ENCODE measurements at places on chromosomes 1 and 21. TPM values are rescaled to one million over a fixed set of nuclear protein-coding genes. Genes with fewer than 3 reads are reported as not detected.

Gene HTR6
- total RNA-seq, result 0.16 TPM

Gene FMO5
- total RNA-seq, result 2.2 TPM

Gene ADORA3
- not detected for total RNA-seq

Gene FRRS1
- total RNA-seq, result 4.3 TPM

Gene F13B
- total RNA-seq, result not detected

- no peak overlapping the region for H3K27ac ChIP-seq
- peaks cover 8% of the 10 kb centered on the region for H3K4me1 ChIP-seq
- H3K36me3 ChIP-seq, result no peaks in the 10 kb centered on the region
- H3K4me3 ChIP-seq, result no peak overlapping the region
- H3K27me3 ChIP-seq, result peaks cover 7% of the 10 kb centered on the region
- peak; percentile 19 for DNase-seq
Observed at GRCh38 chr1:169091480-169091941, 15.0 kb upstream of the ATP1B1 start.

DNA sequence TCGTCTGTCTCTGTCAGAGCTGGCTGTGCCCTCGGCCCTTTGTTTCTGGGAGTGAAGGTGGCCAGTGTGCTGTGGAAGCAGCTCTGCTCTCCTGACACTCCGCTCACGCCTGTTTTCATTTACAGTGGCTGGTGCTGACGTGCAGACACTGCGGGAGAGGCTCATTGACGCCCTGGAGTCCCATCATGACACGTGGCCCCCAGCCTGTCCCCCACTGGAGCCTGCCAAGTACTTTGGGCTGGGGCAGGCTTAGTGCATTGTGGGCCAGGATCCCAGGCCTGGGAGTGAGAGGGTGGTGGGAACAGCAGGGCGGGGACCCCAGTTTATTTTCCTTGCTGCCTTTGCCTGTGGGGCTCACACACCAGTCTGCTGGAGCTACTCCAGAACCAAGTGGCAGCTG, 21.1 kb downstream of the QSOX1 start:
- H3K27me3 ChIP-seq, result no peaks in the 10 kb centered on the region
- peaks cover 3% of the 10 kb centered on the region for H3K36me3 ChIP-seq
- no peaks in the 10 kb centered on the region for H3K4me1 ChIP-seq

- H3K27ac ChIP-seq, result peak overlapping the region; percentile 77
- peak overlapping the region; percentile 1 for H3K4me3 ChIP-seq
- peak; percentile 93 for DNase-seq
- peaks cover 10% of the 10 kb centered on the region for H3K27me3 ChIP-seq
Observed at GRCh38 chr1:119554183-119554582, 47.2 kb downstream of the HSD3B1 start.

DNA sequence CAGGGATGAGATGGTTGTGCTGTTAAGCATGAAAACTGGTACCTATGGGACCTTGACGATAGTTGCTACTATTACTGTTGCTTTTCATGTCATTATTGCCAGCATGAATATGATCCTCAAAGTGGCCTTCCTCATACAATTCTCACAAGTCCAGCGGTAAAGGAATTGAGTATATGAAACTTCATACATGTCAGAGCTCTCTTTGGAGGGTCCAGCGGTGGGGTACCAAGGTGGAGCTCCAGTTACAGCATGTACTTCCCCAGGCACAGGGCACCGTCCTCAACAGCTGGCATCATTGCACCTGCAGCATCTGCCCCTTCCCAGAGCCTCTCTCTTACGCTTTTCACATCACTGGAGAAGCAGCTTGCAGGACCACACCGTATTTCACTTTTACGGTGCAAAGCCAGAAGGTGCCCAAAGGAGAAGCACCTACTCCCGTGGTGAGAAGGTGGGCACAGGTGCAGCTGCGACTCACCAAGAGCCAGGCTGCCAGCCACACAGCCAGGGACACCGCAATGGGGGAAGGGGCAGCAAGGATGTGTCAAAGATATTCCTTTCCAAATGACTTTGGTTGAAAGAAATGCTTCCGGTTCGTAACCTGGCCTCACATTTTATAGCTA, 166.4 kb upstream of the IRF2BP2 start:
- H3K4me3 ChIP-seq, result no peak overlapping the region
- H3K27ac ChIP-seq, result no peak overlapping the region
- H3K27me3 ChIP-seq, result no peaks in the 10 kb centered on the region
- peaks cover 16% of the 10 kb centered on the region for H3K4me1 ChIP-seq
- no peaks in the 10 kb centered on the region for H3K36me3 ChIP-seq

DNA sequence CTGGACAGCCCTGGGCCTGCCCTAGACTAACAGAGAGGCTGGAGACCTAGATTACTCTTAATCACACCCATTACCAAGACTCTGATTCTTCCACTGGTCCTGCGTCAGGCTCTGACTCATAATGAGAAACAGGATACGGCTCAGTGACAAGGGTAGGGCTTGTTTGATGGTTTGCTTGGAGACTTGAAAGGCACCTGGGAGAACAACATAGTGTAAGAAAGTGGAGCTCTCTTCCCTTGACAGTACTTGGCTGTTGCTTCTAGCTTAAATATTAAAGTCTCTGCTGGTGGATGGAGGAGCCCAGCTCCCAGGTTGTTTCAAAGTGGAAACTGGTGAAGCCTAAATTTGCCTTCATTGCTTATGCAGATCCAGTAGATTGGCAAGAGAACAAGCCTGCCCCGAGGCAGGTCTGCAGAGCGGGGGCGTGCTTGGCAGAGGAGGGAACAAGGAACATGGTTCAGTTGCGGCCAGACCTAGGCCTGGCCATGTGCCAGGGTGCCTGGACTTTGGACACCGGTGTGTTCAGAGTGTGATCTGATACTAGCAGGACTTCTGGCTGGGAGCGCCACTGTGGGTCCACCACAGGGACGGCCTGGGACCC, 480.6 kb downstream of the CAMTA1 start:
- DNase-seq, result peak; percentile 81
- H3K4me3 ChIP-seq, result no peak overlapping the region
- peaks cover 28% of the 10 kb centered on the region for H3K4me1 ChIP-seq
- no peak overlapping the region for H3K27ac ChIP-seq
- peaks cover 7% of the 10 kb centered on the region for H3K36me3 ChIP-seq

- peaks cover 12% of the 10 kb centered on the region for H3K4me1 ChIP-seq
- H3K27me3 ChIP-seq, result no peaks in the 10 kb centered on the region
Observed at GRCh38 chr1:116987256-116987555, 14.4 kb upstream of the CD101 start.

DNA sequence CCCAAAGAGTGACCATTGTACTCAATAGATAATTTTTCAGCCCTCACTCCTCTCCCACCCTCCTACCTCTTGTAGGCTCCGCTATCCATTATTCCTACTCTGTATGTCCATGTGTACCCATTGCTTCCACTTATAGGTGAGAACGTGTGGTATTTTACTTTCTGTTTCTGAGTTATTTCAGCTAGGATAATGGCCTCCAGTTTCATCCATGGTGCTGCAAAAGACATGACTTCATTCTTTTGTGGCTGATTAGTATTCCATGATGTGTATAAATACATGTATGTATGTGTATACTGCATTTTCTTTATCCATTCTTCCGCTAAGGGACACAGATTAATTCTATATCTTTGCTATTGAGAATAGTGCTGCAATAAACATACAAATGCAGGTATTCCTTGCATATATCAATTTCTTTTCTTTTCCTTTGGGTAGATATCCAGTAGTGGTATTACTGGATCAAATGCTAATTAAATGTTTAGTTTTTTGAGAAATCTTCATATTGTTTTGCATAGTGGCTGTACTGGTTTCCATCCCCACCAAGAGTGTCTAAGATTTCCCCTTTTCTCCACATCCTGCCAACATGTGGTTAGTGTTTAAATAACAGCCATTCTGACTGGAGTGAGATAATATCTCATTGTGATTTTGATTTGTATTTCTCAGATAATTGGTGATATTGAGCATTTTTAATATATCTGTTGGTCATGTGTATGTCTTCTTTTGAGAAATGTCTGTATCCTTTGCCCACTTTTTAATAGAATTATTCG, 4.9 kb downstream of the LY9 start:
- no peak overlapping the region for H3K4me3 ChIP-seq
- H3K27me3 ChIP-seq, result no peaks in the 10 kb centered on the region
- H3K27ac ChIP-seq, result no peak overlapping the region

- H3K4me3 ChIP-seq, result peak overlapping the region; percentile 5
- DNase-seq, result no peak
- no peaks in the 10 kb centered on the region for H3K36me3 ChIP-seq
- H3K4me1 ChIP-seq, result peaks cover 48% of the 10 kb centered on the region
- no peaks in the 10 kb centered on the region for H3K27me3 ChIP-seq
- peak overlapping the region; percentile 62 for H3K27ac ChIP-seq
Observed at GRCh38 chr1:172083191-172083590, 241.9 kb downstream of the DNM3 start.

GRCh38 chr1:233928123-233928522, 23.6 kb downstream of the SLC35F3 start:
- no peaks in the 10 kb centered on the region for H3K36me3 ChIP-seq
- no peak overlapping the region for H3K4me3 ChIP-seq
- no peaks in the 10 kb centered on the region for H3K27me3 ChIP-seq
- H3K27ac ChIP-seq, result no peak overlapping the region
- no peaks in the 10 kb centered on the region for H3K4me1 ChIP-seq
- no peak for DNase-seq

DNA sequence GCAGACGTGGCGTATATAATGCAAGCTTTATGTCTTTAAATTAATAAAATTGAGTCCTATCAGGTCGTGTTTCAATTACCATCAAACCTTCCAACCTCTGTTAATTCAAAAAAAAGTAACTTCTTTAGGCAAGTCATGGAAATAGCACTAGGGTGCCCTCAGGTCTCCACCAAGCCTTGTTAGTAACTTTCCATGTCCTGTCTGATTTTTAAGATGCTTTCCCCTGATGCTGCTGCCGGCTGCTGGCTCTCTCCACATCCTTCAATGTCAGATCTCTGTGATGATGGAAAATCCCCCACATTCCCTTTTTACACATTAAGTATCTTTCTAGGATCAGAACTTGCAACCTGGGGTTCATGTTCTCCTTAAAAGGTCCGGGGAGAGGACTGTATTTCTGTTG, 3.0 kb downstream of the ERG start:
- no peaks in the 10 kb centered on the region for H3K36me3 ChIP-seq
- no peak for DNase-seq
- no peaks in the 10 kb centered on the region for H3K27me3 ChIP-seq
- peak overlapping the region; percentile 81 for H3K27ac ChIP-seq

DNA sequence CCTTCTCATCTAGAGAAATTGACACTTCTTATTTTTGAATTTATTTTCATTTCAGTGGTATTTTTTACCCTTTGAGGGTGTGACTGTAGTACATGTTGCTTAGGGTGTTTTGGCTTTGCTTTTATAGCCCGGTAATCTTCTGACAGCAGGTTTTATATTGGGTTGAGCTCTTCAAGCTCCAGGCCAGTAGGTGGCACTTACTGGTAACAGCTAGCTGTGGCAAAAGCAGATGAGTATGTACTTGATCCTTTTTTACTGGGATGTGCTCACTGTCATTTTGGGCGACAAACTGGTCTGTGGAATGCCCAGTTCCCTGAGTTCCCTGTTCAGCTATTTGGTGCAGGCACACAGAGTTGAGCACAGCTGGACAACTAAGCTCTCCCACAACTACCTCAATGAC, 916.2 kb upstream of the B3GALT2 start:
- H3K4me3 ChIP-seq, result no peak overlapping the region
- no peak overlapping the region for H3K27ac ChIP-seq
- no peaks in the 10 kb centered on the region for H3K36me3 ChIP-seq
- H3K27me3 ChIP-seq, result no peaks in the 10 kb centered on the region
- H3K4me1 ChIP-seq, result no peaks in the 10 kb centered on the region
- no peak for DNase-seq
